RWPE1 (cell line): ENCODE measurements at places on chromosomes 5 and 9.

DNA sequence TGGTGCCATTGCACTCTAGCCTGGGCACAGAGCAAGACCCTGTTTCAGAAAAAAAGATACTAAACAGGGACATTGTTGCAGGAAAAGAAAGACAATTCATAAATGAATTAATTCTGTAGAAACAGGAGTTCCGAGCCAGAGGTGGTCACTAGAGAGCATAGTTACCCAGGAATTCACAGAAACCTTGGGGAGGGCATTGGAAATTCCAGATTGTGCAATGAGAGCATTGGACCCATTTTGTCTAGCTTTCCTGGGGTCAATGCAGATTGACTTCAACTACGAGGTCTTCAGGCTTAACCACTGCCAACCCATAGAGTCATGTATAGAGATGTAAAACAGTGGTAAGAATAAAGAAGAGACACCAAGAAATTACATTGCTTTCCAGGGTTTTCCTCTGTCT lies 63.1 kb downstream of the ABHD17B start:
- DNase-seq = no peak

DNA sequence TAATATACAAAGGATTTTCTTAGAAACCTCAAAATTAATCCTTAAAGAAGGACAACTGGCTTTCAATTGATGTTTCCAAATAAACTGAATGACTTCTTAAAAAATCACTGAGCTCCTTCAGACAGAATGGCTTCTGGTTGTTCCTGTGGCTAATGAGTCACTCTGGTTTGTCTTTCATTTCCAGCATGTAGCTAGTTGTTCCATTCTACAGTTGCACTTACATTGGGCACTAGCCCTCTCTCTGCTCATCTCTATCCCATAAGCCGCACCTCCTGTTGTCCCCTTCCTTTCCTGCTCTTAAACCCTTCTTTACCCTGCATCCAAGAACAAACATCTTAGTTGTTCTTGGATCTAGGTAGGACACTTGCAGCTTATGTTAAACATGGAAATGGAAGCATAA lies 235.3 kb upstream of the HAPLN1 start:
- DNase-seq = no peak

DNA sequence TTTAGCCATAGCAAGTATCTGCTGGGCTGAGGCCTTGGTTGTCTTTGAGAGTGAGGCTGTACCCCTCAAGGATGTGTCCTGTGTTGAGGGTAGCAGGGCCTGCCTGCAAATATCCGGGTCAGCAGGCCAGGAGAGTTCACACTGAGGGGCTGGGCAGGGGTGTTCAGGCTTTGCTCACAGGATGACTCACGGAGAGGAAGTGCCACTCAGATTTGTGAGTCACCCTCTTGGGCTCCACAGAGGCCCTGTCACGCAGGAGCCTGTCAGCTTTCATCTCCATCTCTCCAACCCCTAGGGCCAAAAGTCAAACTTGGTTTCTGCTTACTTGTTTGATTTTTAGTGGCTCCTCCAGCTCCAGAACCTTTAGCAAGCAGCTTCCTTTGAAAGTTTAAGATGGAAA lies 211.5 kb downstream of the SEC61B start:
- DNase-seq = peak; percentile 95

- no peak for DNase-seq
Measured at GRCh38 chr5:54769072-54769471, 216.3 kb downstream of the ESM1 start.

GRCh38 chr5:96868603-96869371 lies 7.5 kb upstream of the ERAP2 start:
- peak; percentile 68 for DNase-seq

GRCh38 chr5:36606428-36607113 lies at the start of gene SLC1A3:
TSS of gene SLC1A3 (plus strand) at chr5:36606606. CDS start at chr5:36608424, 1,818 bp downstream.
- DNase-seq = peak; percentile 82

DNA sequence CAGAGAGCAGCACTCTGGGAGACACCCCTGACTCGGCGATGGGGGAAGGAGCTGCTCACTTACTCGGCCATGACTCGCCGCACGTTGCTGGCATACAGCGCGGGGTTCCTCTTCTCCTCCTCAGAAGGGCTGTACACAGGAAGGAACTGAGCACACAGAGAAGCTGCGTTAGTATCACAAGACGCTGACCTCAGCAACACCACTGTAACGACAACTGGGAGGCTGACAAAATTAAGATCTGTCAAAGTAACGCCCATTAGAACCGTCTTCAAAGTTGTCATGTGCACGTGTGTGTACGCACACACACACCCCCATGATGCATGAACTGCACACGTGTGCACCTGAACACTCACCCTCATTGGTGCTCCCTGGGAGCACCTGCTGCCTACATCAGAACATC lies 32.1 kb upstream of the SLC6A3 start:
- DNase-seq = no peak

DNA sequence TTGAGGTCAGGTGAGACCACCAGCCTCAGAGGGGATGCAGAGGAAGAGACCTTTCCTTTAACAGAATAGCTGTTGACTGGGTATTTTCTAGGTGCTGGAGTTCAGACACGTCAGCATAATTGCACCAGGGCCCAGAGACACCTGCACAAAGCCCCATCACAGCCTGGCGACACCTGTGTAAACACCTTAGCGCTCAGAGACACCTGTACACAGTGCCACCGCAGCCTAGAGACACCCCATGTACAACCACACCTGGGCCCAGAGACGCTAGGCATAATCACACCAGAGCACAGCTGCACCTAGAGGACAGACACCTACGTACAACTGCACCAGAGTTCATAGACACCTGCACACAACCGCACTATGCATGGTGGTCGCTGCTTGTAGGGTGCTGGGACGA lies 1.0 kb downstream of the TRIP13 start:
- no peak for DNase-seq
